ENCODE measurements at places on chromosomes 7 and 10. TPM values are rescaled to one million over a fixed set of nuclear protein-coding genes. Genes with fewer than 3 reads are reported as not detected.

DNA sequence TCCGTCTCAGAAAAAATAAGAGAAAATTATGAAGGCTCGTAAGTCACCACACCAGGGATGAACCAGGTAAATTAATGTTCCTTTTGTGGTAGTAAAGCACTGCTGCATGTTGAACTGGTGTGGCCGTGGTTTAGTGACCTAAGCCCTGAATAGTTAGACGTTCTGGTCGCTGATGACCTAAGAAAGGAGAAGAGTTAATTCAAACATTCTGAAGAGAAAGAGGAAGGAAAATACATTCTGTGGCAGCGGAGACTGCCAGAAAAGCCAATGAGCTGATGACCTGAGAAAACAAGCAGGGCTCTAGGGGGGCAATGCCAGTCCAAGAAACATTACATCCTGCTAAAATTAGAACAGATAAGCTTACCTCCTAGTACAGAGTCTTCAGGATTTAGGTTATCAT lies 17.5 kb downstream of the DNAJC9 start:
- DNase-seq: no peak

DNA sequence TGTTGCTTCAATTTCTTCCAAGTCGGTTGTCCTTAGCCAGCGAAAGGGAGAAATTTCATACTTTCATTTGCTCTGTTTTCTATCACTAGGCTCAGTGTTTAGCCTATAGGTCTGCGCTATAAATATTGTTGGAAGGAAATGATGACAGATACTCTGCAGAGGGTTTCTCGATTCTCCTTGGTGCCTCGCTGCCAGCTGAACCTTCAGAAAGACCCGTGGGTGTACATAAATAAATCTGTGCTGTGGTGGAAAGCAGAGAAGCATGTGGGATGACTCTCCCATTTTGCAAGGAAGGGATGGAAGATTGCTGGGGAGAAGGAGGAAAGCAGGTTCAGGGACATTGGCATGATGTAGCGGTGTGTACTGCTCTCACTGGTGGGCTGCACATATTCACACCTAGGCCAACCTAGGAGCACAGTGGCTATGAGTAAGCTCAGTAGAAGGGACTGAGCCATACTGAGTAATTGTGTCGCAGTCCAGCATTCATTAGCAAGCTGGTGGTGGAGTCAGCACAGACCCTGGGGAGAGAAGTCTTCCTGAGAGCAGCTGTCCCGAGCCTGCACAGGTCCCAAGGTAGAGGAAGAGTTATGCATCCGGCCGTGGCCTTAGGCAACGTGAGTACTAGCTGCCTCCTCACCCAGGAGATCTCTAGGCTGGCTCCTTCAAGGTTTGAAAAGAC lies 50.5 kb downstream of the PNLIPRP3 start:
- DNase-seq: no peak

DNA sequence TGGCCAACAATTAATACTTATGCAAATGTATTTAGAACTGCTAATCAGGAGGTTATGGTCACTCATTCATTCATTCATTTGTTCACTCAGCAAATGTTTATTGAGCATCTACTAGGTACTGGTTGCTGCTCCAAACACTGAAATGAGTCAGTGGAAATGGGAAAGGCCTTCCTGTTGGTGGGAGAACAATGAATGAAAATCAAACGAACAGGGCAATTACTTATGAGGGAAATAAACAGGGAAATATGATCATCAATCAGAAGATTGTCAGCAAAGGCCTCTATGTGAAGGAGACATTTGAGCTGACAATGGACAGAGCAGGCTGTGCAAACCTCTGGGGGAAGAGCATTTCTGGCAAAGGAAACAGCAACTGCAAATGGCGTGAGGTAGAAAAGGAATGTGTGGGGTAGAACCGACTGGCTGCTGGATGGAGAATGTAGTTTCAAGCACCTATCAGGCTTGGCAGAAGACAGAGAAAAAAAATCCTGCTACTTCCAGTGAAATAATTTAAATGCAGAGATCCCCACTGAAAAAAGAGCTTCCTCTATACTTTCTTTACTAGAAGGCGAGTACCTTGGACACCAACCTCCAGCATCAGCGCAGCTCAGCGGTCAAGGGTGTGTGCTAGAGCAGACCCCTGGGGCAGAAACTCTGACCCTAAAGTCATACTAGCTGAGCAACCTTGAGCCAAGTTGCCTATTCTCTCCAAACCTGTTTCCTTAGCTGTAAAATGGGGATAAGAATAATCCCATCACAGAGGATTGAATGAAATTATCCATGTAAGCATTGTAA lies 108.8 kb upstream of the EEPD1 start:
- DNase-seq: no peak

- no peak for DNase-seq
These were observed 49.4 kb downstream of the VCL start for GRCh38 chr10:74047304-74047703.

GRCh38 chr10:44673245-44673983 lies 237.7 kb upstream of the TMEM72 start:
- no peak for DNase-seq

The VGF gene
- 7.7 TPM for total RNA-seq

The LYZL2 gene
- total RNA-seq: not detected

The CALHM3 gene
- total RNA-seq: not detected
